ENCODE measurements at places on chromosomes 7 and 10.

DNA sequence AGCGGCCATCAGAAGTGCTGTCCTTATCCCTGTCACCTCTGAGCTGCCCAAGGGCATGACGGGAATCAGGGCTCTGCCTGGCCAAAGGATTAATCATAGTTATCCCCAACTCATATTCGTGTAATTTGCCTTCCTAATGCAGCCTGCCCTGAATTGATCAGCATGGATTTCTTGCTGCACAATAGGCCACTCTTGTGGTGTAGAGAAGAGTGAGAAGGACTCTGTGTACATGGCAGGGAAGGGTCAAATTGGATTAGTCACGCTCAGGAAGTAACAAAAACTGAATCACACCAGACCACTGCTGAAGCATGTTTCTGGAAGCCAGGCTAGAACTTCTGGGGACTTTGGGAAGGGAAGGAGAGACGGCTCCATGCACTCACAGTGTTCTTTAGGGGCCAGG, 227.0 kb downstream of the BUB3 start:
- DNase-seq: no peak

DNA sequence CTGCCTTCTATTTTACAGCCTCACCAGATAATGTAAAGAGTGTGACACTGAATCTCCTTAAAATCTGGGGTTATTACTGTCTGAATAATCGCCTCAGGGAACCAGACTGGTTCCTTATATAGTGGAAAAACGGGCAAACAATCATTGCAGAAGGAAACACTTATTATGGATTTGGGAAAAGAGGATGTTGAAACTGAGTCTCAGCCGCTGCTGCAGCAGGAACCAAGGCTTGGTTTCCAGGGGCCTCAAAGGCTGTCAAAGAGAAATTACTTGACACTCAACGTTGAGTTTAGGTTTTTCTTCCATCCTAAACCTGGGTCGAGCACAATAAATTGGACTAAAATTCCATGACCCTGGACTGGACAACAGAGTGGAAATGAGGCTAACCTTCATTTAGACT, 103.8 kb upstream of the AHR start:
- no peak for DNase-seq

- DNase-seq: no peak
Observed at GRCh38 chr10:128950159-128950915, 516.7 kb upstream of the MGMT start.

DNA sequence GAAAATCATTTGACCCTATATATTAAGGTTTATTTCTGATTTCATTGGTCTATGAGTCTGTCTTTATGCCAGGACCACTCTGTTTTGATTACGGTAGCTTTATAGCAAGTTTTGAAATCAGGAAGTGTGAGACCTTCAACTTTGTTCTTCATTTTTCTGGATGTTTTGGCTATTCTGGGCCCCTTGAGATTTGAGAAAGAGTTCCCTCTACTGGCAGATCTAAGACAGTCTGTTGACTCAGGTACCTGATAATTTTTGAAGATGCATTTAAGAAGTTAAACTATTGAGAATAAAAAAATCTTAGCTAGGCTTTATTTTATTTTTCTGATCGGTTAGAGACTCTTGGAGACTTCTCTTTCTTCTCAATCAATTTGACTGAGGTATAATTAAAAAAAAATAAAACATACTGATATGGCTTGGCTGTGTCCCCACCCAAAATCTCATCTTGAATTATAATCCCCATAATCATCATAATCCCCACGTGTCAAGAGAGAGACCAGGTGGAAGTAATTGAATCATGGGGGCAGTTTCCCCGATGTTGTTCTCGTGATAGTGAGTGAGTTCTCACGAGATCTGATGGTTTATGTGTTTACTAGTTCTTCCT, 209.2 kb downstream of the SNX10 start:
- DNase-seq: no peak

- no peak for DNase-seq
Observed at GRCh38 chr7:49839863-49840645, 66.6 kb downstream of the VWC2 start.

GRCh38 chr10:58913717-58914116, 262.7 kb upstream of the PHYHIPL start:
- DNase-seq: no peak

DNA sequence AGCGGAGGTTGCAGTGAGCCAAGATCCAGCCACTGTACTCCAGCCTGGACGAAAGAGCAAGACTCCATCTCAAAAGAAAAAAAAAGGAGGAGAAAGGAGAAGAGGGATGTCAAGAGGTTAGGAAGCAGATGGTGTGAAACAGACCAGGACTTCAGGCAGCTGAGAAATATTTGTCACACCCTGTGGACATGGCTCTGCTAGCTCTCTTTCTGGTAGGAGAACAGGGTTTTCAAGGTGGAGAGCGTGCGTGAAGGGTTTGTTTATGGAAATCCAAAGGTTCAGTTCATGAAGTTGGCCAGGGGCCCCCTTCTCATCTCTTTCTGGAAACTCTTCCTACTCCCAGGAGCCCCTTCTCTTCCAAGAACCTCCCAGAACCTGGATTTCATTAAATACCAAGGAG, 110.8 kb upstream of the GALNT17 start:
- no peak for DNase-seq

DNA sequence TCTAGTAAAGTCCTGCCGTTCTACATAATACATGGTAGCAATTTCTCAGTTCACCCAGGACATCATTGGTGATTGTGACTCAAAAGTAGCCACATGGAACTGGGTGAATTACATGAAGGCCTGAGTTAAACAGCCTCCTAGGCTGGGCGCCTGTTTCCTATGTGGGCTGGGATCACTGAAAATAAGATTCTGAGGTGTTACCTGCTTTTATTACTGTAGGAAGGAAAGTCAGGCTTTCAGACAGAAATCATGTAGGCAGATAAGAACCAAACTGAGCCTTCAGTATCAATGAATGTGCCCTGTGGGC, 160.4 kb downstream of the CAMK1D start:
- no peak for DNase-seq

GRCh38 chr7:44664780-44665461, 58.5 kb downstream of the OGDH start:
- DNase-seq: no peak

DNA sequence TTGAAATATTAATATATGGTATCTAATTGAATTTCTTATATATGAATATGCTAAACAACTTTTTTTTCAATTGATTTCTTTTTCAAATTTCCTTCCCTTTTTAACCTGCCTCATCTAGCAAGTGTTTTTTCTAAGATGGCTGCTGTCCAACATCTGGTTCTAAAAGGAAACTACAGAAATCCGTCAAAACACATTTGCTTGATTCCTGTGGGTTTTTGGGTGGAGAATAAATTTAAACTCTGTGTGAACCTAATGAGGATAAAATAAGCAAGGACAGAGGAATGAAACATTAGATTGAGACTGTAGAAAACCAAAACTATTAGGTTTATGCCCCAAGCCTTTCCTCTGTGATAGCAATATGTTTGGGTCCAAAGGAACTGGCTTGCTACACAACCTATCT, 75.5 kb upstream of the STARD3NL start:
- DNase-seq: no peak

GRCh38 chr10:35778306-35778705, 136.2 kb upstream of the FZD8 start:
- DNase-seq: no peak

DNA sequence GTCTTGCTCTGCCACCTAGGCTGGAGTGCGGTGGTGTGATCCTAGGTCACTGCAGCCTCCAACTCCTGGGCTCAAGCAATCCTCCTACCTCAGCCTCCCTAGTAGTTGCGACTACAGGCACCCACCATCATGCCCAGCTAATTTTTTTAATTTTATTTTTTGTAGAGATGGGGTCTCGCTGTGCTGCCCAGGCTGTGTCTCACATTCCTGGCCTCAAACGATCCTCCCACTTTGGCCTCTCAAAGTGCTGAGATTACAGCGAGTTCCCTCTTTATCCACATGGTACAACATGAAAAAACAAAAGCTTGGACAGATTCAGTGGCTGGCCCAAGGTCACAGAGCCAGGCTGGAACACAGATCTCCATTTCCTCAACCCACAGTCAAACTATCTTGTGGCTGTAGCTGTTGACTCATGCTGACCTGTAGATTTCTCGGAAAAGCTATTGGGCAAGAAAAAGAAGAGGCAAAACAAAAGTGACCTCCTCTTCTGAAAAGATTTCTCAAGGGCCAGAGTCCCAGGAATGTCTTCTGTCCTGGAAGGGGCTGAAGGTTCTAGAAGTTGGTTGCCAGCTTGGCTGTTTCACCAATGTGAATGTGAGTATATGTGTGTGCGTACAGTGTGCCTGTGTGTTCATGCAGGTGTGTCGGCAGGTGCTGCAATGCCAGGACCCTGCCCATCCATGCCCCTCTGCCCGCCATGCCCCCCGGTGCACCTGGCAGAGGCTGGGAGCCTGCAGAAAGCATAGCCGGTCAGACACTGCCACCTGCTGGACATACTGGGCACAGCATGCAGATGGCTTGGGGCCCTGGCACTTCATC, 28.4 kb downstream of the TMEM130 start:
- peak; percentile 40 for DNase-seq

- no peak for DNase-seq
Observed at GRCh38 chr10:60335708-60336107, 54.0 kb downstream of the ANK3 start.

GRCh38 chr7:93378131-93378760, 146.1 kb downstream of the VPS50 start:
- no peak for DNase-seq

- no peak for DNase-seq
Observed at GRCh38 chr10:123570051-123570897, 95.9 kb upstream of the GPR26 start.

DNA sequence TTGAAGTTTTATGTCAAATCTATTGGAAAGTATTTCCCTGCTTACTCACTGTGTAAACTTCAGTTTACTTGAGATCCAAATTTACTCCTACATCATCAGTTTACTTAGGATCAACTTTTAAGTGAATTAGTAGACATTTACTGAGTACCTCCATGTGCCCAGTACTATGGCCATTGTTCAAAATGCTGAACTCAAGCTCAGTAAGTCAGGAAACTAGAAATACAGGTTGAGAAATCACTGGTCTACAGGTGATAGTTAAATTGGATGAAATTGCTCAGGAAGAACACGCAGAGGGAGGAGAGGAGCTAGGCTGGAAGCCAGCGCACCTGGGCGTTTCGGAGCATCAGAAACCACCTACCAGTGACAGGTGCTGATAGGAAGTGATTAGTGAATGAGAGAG, 25.5 kb upstream of the EBLN1 start:
- DNase-seq: no peak

DNA sequence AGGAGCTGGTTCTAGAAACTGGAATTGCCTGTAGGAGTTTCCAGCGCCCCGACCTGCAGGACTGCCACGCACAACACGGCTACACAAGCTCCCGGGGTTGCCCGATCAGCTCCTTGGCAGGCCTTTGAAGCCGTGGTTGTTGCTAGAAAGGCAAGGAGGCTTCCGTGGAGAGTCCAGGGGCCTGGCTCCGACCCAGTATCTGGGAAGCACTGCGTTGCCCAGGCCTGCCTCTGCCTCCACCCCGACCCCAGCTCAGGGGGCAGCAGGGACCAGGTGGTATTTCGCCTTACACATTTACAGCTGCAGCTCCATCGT, 54.4 kb downstream of the PROSER2 start:
- DNase-seq: no peak

DNA sequence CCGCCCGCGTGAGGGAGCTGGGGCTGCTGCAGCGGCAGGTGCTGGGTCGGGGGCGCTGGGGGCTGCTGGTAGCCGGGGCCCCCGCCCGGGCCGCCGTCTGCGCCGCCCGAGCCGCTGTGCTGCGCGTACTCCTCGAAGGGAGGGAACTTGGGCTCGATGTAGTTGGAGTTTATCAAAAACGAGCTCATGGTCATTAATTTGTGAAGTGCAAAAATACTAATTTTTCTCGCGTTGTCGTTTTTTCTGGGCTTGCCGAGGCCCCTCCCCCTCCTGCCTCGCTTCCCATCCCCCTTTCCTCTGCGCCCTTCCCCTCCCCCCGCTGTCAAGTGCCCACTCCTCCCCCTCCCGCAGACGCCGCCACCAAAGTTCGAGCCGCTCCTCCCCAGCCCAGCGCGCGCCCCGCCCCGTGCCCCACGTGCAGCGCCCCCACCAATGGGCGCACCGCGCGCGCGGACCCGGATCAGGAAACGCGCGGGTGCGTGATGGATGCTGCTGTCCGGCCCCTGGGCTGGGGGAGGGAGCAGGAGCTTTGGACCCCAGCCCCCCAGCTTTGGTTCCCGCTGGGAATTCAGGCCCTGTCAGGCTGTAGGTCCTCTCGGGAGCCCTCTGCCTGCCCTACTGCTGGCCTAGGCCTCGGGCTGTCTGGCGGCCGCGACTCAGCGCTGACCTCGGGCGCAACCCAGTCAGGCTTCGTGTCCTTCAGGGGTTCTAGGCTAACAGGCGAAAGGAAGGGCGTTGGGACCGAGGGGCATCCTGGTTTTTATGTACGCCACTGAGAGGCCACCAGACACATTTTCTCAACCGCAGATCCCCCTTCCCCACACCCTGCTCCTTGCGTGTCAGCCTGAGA, at the start of gene HOXA4:
Gene HOXA4 (minus strand): TSS at position 218 of the 850 bp plus-strand sequence. CDS start 24 bp downstream, at position 194.
- peak; percentile 40 for DNase-seq

DNA sequence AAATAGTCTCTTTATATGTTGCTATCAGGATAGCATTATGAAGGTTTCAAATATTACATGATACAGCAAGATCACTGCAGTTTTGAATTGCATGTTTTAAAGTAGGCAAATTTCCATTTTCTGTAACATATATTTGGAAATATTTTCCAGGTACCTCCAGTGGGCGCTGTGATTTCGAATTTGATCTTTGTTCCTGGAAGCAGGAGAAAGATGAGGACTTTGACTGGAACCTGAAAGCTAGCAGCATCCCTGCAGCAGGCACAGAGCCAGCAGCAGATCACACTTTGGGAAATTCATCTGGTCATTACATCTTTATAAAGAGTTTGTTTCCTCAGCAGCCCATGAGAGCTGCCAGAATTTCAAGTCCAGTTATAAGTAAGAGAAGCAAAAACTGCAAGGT, 299.0 kb downstream of the MALRD1 start:
- no peak for DNase-seq

GRCh38 chr10:67863094-67863493, 21.4 kb upstream of the SIRT1 start:
- no peak for DNase-seq

GRCh38 chr10:119309423-119309770, 102.0 kb downstream of the GRK5 start:
- DNase-seq: no peak

GRCh38 chr7:81669476-81670105, 100.3 kb downstream of the HGF start:
- no peak for DNase-seq

DNA sequence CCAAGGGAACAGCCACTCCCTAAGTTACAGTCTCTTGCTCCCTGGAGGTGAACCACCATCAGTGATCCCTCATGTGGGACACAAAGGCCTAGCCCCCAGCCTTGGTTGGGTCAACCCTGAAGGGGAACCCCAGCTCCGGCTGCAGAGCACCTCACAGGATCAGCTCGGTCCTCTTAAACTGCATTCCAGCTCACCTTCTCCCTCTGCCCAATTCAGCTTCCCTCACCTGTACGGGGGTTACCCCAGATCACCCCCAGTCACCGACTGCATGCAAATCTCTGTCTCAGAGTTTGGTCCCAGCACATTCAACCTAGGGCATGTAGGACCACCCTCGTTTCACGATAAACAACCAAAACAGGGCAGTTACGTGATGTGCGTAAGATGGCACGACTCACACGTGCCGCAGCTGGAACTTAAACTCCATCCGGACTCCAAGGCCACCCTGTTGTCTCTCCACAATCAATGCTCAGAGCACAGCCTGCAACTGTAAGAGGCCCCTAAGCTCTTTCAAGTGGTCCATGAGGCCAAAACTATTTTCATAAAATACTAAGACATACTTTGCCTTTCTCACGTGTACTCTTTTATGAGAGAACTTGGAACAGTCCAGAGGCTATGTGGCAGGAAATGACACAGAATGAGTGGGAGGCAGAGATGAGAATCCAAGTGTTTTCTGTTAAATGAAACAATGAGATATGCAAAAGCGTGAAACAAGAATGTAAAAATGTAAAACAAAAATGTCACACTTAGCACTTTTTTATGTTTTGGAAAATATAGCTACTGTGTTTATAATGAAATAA, 285.2 kb downstream of the PTPRN2 start:
- no peak for DNase-seq

All from stimulated activated CD8-positive, alpha-beta memory T cell treated with anti-CD3 and anti-CD28 coated beads, Interleukin-7, amount 100 ng/mL, for 48 hours (primary cell).